ENCODE measurements at places on chromosomes 5 and 9.

DNA sequence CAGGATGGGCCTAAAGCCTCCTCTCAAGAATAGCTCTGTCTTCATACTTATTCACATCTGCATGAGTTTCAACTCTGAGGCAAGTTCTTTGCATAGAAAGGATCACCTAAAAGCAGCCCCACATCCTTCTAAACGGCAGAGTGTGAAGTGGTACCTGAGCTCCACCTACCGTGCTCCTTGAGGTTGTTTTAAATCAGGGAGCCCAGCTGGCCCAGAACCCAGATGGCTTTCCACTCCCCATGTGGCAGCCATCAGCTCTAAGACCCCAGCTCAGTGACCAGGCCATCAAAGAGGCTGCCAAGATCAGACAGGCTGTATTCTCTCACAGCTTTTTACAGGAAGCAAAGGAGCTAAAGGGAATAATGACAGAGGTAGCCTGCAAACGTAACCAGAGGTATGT is 299.3 kb downstream of the RASEF start:
- no peak for DNase-seq

DNA sequence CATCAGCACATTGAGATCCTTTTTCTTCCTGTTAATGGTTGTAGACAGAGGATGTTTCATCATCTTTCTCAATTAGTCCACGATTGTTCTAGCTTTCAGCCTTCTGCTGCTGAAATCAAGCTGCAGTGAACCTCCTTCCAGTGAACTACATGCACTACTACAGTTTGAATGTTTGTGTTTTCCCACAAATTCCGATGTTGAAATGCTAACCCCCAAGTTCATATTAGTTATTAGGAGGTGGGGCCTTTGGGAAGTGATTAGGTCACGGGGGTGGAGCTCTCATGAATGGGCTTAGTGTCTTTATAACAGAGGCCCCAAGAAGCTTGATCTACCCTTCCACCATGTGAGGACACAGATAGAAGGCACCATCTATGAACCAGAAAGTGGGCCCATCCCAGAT is 32.9 kb downstream of the NSG2 start:
- DNase-seq: no peak

GRCh38 chr5:160507221-160507721 is 85.6 kb downstream of the PTTG1 start:
- no peak for DNase-seq

DNA sequence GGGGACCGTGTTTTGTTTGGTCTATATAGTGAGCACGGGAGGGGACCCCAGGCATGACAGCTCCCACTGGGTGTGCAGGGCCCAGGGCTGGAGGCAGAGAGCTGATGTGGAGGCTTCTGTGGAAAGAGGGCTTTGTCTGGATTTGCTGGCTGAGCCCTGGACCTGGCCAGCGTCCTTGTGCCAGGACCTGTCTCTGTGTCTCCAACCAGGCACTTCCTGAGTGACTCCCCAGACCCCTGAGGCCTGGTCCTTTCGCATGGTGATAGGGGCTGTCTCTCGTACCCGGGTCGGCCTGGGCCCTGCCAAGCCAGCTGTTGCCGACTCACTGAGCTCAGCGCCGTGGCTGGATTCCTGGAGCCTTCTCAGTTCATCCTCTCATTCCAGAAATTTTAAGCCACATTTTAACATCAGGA is 77.6 kb downstream of the ADAMTS2 start:
- DNase-seq: no peak

DNA sequence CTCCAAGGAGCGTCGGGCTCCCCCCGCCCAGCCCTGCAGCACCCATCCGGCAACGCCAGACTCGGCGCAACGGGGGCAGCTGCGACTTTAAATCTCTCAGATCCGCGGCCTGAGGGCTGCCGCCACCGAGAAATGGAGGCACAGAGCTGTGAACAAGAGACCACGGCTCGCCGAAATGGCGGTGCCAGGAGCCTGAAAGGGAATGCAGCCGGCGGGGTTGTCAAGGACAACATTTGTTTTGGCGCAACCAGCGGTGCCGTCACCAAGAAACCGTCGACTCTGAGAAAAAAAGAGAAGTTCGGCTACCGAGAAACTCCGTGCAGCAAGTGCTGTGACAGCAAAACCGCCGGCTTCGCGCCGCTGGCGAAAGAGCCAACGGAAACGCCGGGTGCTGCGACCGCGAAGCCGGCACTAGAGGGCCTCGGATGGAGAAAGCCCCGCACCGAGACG is 2.1 kb upstream of the ANXA2R start:
- DNase-seq: peak; percentile 89

GRCh38 chr9:77464661-77465060 is 183.5 kb downstream of the GNA14 start:
- no peak for DNase-seq

DNA sequence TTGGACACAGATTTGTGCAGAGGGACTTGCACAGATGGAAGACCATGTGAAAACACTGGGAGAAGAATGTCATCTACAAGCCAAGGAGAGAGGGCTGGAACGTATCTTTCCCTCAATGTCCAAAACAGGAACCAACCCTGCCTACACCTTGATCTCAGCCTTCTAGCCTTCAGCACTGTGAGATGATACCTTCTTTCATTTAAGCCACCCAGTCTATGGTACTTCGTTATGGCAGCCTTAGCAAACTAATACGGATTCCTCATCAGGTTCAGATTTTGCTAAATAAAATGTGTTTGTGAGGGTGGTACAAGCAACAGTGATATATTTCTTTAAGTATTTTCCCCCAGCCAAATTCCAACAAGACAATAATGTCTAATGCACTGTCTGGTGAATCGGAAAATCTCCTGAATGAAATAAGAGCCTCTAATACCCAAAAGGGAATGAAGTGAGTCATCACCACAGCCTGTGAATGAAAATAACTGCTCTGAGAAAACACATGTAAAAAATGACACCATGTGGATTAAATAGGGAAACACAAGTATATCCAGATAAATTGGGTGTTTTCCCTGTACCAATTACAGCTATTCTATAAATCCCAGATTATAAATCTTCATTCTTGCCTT is 182.8 kb upstream of the TARS1 start:
- no peak for DNase-seq

All from aorta (tissue), 5 donors.